ENCODE measurements at places on chromosomes 11 and 22.

DNA sequence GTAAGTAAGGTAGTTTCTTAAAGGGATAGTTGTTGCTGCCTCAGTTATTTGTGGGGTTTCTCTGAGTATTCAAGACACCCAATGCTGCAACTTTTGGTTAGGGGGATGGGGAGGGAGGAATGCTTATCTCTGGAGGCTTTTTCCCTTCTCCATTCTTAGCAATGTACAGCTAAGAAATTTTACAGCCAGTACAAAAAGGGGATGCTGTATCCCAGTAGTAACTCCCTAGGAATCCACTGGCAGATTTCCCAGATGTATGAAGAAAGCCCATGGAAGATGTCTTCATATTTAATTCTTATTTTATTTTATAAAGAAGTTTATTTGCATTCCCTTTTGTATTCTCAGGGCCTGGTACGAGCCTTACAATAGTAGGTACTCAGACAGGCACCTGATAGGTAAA, 154.8 kb downstream of the ENTHD1 start:
- no peak for DNase-seq

GRCh38 chr11:124612567-124613246, 1.5 kb downstream of the PANX3 start:
- no peak for DNase-seq

- no peak for DNase-seq
Observed at GRCh38 chr11:33910296-33910957, 18.6 kb upstream of the LMO2 start.

DNA sequence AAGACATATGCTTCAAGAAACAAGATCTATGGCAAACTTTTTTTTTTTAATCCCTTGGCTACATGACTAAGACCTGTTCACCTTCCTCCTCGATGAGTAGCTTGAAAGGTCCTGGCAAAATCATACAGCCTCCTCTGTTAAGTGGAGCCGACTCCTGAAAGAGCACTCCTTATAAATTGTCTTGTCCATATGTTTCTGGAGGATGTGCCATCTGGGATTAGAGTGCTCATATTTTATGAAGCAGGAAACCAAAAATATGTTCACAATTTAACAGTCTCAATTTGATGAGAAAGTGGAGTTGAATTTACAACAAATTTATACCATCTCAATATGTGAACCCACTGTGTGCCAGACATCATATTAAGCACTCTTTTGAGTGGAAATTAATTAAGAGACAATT, 912.1 kb upstream of the FAT3 start:
- no peak for DNase-seq

DNA sequence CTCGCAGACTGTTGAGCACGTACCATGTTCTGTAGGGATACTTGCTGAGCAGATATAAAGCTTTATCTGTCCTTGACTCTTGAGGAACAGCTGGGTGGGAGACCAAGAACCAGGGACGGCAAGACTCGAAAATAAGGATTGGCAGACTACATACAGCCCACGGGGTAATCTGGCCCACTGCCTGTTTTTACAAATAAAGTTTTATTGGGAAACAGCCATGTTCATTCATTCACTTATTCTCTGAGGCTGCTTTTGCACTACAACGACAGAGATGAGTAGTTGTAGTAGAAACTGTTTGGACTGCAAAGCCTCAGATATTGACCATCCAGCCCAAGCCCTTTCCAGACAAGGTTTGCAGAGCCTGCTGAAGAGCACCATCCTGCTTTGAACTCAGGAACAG, 20.3 kb upstream of the RBM4B start:
- DNase-seq, result no peak

- DNase-seq, result no peak
Observed at GRCh38 chr11:11901929-11902328, 60.2 kb downstream of the USP47 start.

GRCh38 chr11:8138526-8138925, 30.3 kb downstream of the RIC3 start:
- DNase-seq, result no peak

GRCh38 chr22:31344578-31345330, 1.4 kb downstream of the PATZ1 start:
- DNase-seq, result no peak

- DNase-seq, result no peak
Observed at GRCh38 chr22:18119409-18120110, 9.0 kb downstream of the TUBA8 start.

GRCh38 chr11:36741515-36741914, 143.5 kb upstream of the RAG2 start:
- DNase-seq, result no peak

- DNase-seq, result no peak
Observed at GRCh38 chr11:11577932-11578911, 43.6 kb downstream of the GALNT18 start.

GRCh38 chr11:130616573-130616972, 168.1 kb downstream of the ADAMTS15 start:
- no peak for DNase-seq

- no peak for DNase-seq
Observed at GRCh38 chr22:46587061-46587460, 33.1 kb upstream of the GRAMD4 start.

DNA sequence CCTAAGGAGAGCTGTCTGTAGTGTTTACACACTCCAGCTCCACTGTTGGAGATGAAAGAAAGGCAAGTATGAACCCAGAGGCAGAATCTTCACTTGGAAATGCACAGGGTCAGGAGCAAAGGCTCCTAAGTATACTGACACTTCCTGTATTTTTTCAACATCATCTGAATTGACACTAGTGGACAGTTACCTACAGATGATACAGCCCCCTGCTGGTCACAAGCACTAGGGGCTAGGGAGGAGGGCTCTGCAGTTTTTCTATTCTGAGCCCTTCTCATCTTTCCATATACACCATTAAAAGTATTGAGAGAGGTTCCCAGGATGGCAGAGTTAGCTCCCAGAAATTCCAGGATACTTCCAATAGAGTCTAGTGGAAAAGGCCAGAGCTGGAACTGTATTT, 290.3 kb upstream of the API5 start:
- DNase-seq, result no peak

GRCh38 chr22:44195189-44195871, 14.6 kb downstream of the PARVG start:
- DNase-seq, result no peak
